ENCODE measurements at places on chromosomes 1 and 21. TPM values are rescaled to one million over a fixed set of nuclear protein-coding genes. Genes with fewer than 3 reads are reported as not detected.

S100A12 gene
- not detected for total RNA-seq

DNALI1 gene
- total RNA-seq: 5.5 TPM

ACTL8 gene
- total RNA-seq: not detected

URB2 gene
- total RNA-seq: 6.0 TPM

RGSL1 gene
- total RNA-seq: not detected

UBL4B gene
- total RNA-seq: not detected

HHIPL2 gene
- total RNA-seq: 0.58 TPM

DISP1 gene
- total RNA-seq: 11.6 TPM

LAMB3 gene
- 42.8 TPM for total RNA-seq

ASAP3 gene
- 62.4 TPM for total RNA-seq

CD247 gene
- not detected for total RNA-seq

WDR64 gene
- not detected for total RNA-seq

KCNN3 gene
- total RNA-seq: under 0.01 TPM

Measured in smooth muscle cell of trachea (primary cell).